ENCODE measurements at places on chromosomes 1 and 21. TPM values are rescaled to one million over a fixed set of nuclear protein-coding genes. Genes with fewer than 3 reads are reported as not detected.

E2F2 gene
- total RNA-seq = 13.9 TPM

GRCh38 chr1:186806477-186806876, 22.3 kb upstream of the PLA2G4A start:
- ATAC-seq = no peak

GSTM1 gene
- total RNA-seq = not detected

LRRC53 gene
- total RNA-seq = not detected

DNA sequence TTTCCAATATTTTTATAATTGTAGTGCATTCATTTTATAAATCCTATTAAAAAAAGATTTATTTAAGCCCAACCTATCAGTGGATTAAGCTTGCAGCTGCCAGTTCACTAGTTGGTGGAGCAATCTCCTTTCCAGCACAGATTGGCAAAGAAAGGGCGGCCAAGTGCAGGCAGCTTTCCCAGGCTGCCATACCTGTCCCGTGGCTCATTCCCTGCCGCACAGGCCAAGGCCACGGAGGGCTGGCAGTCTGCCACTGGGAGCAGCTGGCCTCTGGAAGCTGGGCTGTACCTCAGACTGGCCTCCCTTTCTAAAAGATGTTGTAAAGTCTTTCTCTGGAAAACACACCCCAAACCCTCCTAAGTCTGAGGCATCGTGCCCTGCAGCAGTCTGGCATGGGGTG, 74.2 kb downstream of the SIM2 start:
- peak; percentile 77 for ATAC-seq

NRAS gene
- 22.4 TPM for total RNA-seq

DNA sequence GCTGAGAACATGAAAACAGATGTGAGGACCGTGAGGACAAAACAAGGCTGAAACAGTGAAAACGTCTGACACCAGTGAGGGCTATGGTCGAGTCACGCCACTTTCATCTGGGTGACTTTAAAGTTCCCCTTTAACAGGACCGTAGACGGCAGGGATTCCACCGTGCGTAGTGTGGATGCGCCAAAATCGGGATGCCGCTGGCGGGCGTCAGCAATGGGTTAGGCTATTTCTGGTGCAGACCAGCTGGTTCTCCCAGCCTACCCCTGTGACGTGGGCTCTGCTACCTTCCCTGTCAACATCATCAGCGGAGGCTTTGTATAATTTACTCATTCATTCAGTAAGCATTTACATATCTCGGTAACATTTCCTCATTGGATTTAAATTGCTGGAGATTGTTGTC, 246.6 kb upstream of the AJAP1 start:
- no peak for ATAC-seq

- no peak for ATAC-seq
These were observed 22.2 kb upstream of the RAP1A start for GRCh38 chr1:111597426-111597825.

TMIGD3 gene
- not detected for total RNA-seq

- ATAC-seq = no peak
These were observed 175.7 kb downstream of the VPS13D start for GRCh38 chr1:12405325-12406210.

MRPS6 gene
- total RNA-seq = 31.0 TPM

DNA sequence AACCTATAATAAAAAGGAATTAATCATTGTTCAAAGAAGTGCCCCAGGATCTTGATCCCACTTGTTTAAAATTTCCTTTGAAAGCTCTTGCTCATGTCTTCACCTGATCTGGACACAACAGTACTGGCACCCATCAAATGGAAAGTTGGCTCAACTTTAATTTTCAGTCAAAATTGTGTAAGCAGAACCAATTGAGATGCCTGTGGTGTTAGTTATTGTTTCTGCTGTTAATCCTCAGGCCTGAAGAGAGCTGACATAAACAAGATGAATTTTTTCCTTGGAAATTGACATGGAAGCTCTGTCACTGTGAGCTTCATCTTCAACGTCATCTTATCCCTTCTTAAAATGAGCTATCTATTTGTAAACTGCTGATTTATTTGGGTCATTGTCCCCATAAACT, 88.3 kb upstream of the TNFSF4 start:
- no peak for ATAC-seq

CA6 gene
- total RNA-seq = not detected
